Choroid plexus epithelial cell (primary cell): ENCODE measurements at places on chromosomes 7 and 10.

GRCh38 chr10:112446055-112446854, 459 bp downstream of the ZDHHC6 start:
- DNase-seq: peak; percentile 27

DNA sequence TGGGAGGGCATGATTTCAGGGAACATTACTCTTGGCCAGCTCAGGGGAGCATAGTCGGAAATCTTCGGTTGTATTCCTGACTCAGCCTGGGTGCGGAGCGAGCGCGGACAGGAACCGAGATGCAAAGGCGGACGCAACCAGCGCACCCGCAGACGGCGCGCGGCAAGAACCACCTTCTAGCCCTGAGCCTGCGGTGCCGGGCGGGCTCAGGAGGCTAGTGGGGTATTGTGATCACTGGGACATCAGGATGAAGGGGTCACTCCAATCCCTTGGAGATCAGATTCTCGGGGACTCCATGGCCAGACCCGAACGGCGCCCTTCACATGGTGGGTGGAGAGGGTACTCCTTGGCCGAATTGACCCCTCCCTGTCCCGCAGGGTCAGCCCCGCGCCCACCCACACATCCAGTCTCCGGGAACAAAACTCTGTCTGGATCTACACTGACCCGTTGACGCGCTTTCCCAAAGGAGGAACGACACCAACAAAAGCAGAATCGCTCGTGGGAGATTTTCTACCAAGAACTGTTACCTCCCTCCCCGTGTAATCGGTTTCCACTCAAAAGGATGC, 730.5 kb downstream of the ZWINT start:
- no peak for DNase-seq

DNA sequence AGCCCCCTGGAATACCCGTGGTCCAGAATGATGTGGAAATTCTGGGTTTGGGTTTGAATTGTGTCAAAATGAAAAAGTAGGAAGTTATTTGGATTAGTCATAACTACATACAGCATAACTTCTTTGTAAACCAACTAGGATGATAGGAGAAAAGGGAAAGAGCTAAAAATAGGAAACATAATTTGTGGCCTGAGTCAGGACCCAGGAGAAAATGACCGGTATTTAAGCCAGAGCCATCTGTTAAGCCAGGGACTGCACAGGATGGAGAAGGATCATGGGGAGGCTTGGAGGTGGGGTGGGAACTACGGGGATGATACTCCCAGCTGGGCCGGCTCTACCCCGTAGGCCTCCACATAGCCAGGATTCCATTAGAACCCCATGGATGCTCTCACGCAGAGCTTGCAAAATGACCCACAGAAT, 98.6 kb downstream of the MYOF start:
- DNase-seq: peak; percentile 90

DNA sequence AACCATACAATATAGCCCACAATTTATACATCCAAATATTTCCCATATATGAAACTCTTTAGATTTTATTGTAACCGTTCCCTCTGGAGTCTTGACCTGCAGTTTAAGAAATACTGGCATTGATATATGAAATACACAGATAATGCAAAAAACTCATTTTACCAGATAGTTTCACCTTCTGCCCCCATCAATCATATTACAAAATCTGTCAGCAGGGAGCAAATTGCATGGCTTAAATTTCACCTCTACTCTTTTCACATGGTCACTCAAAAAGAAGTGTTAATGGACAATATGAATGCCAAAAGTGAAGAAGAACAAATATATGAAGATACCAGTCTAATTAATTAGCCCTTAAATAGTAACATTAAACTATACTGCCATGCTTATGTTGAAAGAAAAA, 57.0 kb upstream of the TMEM106B start:
- no peak for DNase-seq

DNA sequence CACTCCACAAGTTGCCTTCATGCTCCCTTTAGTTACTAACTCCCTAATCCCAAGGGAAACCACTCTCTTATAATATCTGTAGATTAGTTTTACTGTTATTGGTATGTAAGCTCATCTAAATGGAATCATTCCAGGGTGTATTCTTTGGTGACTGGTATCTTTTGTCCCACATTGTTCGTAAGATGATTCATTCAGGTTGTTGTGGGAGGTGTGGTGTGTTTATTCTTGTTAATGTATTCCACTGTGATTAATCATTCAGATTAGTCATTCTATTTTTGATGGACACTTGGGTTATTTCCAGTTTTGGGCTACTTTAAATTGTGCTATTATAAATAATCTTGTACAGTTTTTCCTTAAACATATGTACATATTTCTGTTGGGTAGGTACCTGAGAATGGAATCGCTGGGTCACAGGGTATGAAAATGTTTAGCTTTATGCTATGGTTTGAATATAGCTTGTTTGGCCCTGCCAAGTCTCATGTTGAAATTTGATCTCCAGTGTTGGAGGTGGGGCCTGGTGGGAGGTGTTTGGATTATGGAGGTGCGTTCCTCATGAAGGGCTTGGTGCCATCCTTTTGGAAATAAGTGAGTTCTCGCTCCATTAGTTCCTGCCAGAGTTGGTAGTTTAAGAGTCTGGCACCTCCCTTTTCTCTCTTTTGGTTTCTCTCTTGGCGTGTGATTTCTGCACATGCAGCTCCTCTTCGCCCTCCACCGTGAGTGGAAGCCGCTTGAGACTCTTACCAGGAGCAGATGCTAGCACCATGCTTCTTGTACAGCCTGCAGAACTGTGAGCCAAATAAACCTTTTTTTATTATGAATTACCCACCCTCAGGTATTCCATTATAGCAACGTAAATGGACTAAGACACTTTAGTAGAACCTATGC, 13.8 kb downstream of the BTRC start:
- DNase-seq: peak; percentile 80

DNA sequence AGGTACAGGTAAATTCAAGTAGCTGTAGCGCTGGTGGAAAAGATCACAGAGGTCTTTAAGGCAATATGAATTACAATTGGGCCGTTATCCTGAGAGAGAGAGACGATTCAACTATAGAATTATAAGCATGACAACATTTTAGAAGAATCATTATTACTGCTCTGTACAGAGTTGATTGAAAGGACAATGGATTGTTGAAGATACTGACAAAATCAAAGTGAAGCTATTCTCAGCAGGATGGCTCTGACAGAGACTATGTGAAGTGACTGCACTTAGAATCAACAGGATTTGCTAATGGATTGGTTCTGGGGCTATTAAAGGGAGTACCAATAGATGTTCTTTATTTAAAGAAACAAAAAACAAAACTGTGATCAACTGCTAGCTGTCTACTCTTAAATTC, 634.8 kb upstream of the GRM3 start:
- no peak for DNase-seq

GRCh38 chr10:44352316-44353127, 32.4 kb downstream of the CXCL12 start:
- peak; percentile 44 for DNase-seq

- no peak for DNase-seq
These were observed 540.0 kb downstream of the KCNMA1 start for GRCh38 chr10:77097625-77098024.

- DNase-seq: no peak
These were observed 679 bp downstream of the LRRC20 start for GRCh38 chr10:70381471-70382421.

GRCh38 chr10:72238392-72239175, 22.5 kb upstream of the ASCC1 start:
- DNase-seq: no peak

- DNase-seq: peak; percentile 33
These were observed 88.5 kb downstream of the IPMK start for GRCh38 chr10:58179238-58179637.

- no peak for DNase-seq
These were observed 253.8 kb downstream of the FZD1 start for GRCh38 chr7:91518058-91518457.

DNA sequence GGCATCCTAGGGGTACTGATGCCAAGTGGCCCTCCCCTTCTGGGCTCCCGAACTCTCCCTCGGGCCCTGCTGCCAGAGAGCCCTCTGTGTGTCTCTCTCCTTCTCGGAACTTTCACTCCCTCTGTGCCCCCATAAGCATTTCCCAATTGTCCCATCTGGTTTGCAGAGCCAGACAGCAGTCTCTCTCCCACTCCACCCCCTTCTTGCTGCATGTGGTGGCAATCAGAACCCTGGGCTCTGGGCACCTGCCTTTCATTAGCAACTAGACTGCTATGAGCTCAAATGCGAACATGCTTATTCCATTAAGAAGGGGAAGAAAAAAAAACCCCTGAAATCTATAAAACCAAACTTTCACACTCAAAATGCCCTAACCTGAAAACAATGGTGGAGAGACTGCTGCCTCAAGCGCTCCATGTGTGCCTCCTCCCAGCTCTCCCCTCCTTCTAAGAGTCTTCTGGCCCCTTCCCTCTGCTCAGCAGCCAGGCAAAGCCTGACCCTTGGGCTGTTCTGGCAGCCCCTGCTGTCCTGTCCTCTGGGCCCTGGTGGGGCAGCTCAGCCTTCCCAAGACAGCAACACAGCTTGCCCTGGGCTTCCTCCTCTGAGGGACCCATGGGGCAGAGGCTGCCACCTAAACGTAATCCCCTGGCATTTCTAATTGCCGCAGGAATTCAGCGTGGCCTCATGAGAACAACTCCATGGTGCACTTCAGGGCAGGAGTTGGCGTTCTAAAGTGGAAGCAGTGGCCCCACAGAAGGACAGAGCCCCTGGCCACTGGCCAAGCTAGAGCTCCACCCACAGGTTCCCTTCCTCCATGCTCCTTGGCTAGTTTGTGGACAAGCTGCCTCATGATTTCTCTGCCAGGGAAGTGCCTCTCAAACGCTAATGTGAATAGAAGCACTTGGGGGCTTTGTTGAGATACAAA, 415.4 kb downstream of the PLXNA4 start:
- DNase-seq: peak; percentile 8

DNA sequence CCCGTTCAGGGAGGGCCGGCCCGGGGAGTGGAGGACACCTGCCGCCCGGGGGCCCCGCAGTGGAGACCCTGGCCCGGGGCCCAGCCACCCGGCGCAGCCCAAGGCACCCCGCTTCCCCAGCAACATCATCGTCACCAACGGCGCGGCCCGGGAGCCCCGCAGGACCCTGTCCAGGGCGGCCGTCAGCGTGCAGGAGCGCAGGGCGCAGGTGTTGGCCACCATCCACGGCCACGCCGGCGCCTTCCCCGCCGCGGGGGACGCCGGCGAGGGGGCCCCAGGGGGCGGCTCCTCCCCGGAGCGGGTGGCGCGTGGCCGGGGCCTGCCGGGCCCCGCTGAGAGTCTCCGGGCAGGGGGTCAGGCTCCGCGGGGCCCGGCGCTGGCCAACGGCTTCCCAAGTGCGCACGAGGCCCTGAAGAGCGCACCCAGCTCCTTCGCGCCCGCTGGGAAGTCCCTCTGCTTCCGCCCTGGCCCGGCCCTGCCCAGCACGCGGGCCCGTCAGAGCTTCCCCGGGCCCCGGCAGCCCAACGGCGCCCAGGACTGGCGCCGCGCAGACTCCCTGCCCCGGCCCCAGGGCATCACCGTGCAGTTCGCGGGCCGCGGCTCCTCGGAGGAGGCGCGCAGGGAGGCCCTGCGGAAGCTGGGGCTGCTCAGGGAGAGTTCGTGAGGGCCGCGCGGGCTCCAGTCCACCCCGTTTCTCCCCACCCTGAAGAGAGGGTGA, 46.7 kb downstream of the PROSER2 start:
- peak; percentile 47 for DNase-seq

- DNase-seq: peak; percentile 99
These were observed 6.4 kb downstream of the MAFK start for GRCh38 chr7:1536743-1537534.

DNA sequence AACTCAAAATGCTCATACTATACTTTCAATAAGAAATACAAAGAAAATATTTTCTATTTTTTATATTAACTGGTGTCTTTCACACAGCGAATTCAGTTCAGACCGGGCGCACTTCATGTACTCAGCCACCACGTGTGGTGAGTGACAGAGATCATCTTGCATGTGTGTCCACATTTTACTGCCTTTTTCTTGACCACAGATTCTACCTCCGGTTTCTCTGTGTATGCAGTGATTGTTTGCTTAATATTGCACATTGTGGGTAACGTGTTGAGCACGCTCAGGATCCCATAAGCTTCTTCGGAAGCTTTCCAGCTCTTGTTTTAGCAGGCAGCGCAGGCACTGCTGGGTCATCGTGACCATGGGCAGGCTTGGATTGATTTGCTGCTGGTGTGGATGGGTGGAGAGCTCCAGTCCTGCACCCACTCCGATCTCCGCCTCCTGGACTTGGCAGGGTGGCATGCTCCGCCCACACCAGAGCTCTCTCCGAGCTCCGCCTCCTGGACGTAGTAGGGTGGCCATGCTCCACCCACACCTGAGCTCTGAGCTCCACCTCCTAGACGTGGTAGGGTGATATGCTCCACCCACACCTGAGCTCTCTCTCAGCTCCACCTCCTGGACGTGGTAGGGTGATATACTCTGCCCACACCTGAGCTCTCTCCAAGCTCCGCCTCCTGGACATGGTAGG, 253.3 kb downstream of the DIP2C start:
- DNase-seq: no peak

GRCh38 chr10:33074443-33074842, 116.4 kb upstream of the ITGB1 start:
- no peak for DNase-seq

- no peak for DNase-seq
These were observed 347.8 kb downstream of the ELMO1 start for GRCh38 chr7:37100735-37101331.

- DNase-seq: peak; percentile 64
These were observed 49.8 kb downstream of the STK31 start for GRCh38 chr7:23759671-23760391.

GRCh38 chr10:48759113-48759901, 74.6 kb downstream of the WDFY4 start:
- no peak for DNase-seq

DNA sequence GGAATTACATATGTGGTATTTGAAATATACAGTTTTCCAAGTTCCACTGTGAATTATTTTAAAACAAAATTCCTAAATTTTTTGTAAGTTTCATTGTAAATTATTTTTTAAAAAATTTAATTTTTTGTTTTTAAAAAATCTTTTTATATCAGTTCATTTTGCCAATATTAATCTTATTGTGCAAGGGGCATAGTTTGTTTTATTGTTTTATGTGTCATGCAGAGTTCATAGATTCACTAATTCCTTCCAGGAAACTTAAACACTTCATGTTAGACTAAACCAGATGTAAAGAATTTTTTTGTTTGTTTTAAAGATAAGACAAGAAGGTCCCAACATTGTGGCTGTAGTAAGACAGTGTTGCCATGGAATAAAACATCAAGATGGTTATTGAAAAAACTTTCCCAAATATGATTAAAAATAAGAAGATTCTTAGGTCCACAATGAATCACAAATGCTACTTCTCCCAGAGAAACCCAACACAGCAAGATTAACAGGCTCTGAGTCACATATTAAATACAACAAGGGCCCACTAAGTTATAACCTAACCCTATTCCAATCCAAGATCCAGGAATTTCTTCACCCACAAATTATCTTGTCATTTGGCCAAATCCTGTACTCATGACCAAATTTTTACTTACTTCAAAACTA, 464.7 kb upstream of the IGFBP3 start:
- peak; percentile 84 for DNase-seq

- peak; percentile 46 for DNase-seq
These were observed 9.0 kb upstream of the TAS2R3 start for GRCh38 chr7:141754939-141755338.

DNA sequence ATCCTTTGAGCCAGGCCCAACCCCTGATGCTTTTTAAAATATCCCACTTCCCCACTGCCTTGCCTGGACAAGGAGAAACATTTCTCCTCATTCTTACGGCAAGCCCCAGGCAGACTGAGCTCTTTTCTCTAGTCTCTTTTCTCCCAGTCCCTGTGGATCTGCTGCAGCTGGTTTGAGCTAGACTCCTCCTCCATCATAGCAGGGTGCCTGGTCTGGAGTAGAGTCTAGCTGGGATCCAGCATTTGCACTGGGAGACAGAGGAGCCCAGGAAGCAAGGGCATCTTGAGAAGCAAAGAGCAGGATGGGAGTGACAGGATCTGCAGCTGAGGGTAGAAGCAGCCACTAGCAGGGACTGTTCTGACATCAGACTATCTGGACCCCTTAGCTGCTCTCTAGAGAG, 562.3 kb upstream of the COBL start:
- DNase-seq: no peak
